ENCODE measurements at places on chromosomes 11 and 22.
A peak's percentile ranks its signal among the peaks of the same experiment; 100 is the strongest.

DNA sequence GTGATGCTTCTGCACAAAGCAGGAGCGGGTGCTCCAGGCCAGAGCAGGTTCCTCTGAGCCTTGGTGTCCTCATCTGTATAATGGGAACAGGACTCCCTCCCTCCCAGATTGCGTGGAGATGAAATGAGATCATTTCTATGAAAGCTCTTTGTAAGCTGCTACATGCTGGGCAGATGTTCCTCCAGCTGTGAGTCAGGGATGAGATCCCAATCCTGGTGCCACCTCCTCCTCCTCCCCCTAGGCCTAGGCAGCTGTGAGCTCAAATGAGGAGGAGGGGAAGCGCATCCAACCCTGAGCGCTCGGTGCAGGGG is 7.0 kb upstream of the CABP2 start:
- no peak for DNase-seq

- no peak for DNase-seq
These were observed 49.7 kb downstream of the EXT2 start for GRCh38 chr11:44145011-44145775.

DNA sequence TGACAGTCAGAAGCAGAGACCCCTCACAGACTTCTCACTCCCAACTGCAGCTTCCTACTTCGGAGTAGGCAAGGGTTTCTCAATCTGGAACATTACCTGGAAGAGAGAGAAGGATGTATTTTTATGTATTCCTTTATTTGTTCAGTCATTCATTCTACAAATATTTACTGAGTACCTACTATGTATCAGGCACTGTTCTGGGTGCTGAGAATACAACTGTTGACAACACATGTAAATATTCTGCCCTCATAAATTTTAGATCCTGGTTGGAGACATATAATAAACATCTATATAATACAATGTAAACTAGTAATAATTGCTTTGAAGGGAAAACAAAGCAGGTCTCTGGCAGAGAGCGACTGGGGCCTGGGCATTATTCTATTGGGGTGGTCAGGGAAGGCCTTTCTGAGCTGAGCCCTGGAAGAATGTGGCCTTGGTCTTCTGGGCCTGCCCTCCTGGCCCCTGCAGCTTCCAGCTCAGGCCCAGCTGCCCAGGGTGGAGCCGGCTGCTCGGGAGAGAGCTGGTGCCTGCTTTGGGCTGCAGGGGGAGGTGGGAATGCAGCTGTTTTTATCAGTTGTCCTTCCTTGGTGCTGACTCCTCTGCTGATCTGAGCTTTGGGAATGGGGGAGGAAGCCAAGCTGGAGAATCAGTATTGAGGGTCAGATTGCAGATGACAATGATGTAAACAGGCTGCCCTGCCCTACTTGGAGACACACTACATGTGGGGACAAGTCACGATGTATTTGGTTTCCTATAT is 46.8 kb downstream of the PKNOX2 start:
- no peak for DNase-seq

GRCh38 chr11:60977836-60978235 is 6.4 kb downstream of the CD6 start:
- no peak for DNase-seq

DNA sequence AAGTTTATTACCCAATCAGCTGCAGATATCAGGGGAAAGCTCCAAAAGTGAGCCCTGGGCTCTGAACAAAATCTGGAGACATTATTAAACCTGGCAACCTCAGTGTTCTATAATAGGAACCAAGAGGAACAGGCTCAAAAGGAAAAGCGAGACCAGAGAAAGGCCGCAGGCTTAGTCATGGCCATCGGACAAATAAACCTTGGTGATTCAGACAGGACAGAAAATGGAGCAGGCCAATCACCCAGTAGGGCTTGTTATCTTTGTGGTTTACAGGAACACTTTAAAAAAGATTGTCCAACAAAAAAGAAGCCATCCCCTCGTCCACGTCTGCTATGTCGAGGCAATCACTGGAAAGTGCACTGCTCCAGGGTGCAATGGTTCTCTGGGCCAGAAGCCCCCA is 7.7 kb upstream of the PANX1 start:
- DNase-seq, result no peak

DNA sequence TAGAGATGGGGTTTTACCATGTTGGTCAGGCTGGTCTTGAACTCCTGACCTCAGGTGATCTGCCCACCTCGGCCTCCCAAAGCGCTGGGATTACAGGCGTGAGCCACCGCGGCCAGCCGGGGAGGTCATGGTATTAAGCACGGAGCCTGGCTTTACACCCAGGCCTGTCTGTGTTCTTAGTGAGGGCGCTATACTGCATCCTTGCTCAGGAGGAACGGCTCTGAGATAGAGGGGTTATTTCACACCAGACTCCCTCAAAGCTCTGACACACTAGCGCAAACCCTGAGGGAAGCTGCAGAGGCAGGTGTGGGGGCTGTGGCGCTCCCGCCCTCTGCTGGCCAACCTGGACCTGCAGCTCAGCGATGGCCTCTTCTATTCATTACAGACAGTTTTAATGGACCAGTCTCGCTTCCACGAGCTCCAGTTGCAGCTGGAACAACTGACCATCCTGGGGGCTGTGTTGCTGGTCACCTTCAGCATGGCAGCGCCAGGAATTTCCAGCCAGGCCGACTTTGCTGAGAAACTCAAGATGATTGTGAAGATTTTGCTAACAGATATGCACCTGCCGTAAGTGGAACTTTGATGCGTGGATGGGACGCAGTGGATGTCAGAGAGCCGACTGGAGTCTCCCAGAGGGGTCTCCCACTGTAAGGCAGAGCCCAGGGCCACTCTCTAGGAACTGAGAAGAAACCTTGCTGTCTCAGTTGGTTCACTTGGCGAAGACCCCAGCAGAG is 26.2 kb downstream of the TCP11L1 start:
- DNase-seq, result peak; percentile 70

DNA sequence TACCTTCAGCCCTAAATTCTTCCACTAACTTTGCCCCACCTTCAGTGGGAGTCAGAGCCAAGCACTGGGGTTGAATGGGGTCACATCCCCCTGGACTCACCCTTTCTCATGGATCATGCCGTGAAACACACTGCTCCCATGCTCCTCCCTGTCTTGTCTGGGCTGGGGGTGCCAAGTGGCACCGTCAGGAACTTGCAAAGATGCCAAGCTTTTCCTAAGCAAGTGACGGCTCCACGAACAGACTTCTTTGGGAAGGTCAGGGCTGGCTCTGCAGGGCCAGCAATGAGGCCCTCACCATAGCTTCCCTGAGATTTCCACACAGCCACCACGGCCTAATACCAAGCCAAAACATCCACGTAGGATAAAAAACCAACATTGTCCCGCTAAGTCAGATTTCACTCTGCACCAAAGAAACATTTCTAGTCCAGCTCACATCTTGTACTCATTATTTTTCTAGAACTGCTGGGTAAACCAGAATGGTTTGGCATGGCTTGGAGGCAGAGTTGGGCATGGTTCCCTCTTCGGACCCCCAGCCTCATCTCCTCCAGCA is 76.5 kb downstream of the NAT10 start:
- DNase-seq, result no peak
